SK-N-SH (cell line): ENCODE measurements at places on chromosomes 13 and 19.

DNA sequence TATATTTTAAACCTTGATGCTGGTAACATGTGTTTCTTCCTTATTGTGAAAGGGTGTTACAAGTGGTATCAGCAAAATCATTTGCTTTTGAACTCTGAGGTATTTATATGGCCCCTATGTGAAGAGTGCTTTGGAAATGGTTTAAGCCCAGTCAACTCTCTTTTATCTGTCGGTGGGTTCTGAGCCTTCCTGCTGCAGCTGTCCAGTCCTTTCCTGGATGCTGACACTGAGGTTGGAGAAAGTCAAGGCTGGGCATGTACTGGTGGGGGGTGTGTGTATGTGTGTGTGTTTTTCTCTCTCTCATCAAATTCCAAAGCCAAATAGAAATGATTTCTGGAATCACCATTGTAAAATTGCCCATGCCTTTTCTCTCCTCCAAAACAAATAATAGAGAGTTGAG, 221.2 kb downstream of the LMO7 start:
- no peaks in the 10 kb centered on the region for H3K27me3 ChIP-seq
- H3K27ac ChIP-seq = no peak overlapping the region
- DNase-seq = no peak
- H3K36me3 ChIP-seq = peaks cover 79% of the 10 kb centered on the region
- H3K4me3 ChIP-seq = no peak overlapping the region

- H3K36me3 ChIP-seq = no peaks in the 10 kb centered on the region
- DNase-seq = peak; percentile 99
- no peak overlapping the region for H3K27ac ChIP-seq
- no peaks in the 10 kb centered on the region for H3K27me3 ChIP-seq
These were observed 2.8 kb downstream of the GIPR start for GRCh38 chr19:45670670-45671453.

DNA sequence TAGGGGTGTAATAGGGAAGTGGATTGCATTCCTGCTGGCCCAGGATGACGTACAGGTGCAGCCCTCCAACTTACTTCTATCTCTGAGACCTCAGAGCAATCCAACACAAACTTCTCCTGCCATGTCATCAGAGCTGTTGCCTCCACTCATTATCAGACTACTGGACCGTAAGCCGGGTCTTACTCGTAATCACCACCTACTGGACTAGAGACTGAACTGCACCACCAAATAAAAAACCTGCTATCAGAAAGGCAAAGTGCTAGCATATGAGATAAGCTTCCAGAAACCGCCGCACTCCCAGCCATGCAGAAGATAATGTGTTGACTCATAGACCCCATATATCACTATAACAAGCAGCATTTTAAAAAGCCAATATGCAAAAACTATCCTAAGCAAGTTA, 102.0 kb downstream of the SLITRK1 start:
- no peaks in the 10 kb centered on the region for H3K27me3 ChIP-seq
- H3K36me3 ChIP-seq = no peaks in the 10 kb centered on the region
- no peak overlapping the region for H3K4me3 ChIP-seq
- H3K27ac ChIP-seq = no peak overlapping the region
- no peaks in the 10 kb centered on the region for H3K4me1 ChIP-seq

- no peak for DNase-seq
- H3K27me3 ChIP-seq = no peaks in the 10 kb centered on the region
- no peak overlapping the region for H3K27ac ChIP-seq
- no peaks in the 10 kb centered on the region; the same call in none of the 2 replicates for H3K4me1 ChIP-seq
- no peak overlapping the region for H3K4me3 ChIP-seq
These were observed 217.0 kb downstream of the NBEA start for GRCh38 chr13:35159041-35159440.
